ENCODE measurements at places on chromosomes 2 and 18.

GRCh38 chr2:168086851-168087250 lies 160.5 kb downstream of the STK39 start:
- no peak for DNase-seq

GRCh38 chr2:118227698-118228508 lies 139.6 kb downstream of the INSIG2 start:
- DNase-seq, result no peak

DNA sequence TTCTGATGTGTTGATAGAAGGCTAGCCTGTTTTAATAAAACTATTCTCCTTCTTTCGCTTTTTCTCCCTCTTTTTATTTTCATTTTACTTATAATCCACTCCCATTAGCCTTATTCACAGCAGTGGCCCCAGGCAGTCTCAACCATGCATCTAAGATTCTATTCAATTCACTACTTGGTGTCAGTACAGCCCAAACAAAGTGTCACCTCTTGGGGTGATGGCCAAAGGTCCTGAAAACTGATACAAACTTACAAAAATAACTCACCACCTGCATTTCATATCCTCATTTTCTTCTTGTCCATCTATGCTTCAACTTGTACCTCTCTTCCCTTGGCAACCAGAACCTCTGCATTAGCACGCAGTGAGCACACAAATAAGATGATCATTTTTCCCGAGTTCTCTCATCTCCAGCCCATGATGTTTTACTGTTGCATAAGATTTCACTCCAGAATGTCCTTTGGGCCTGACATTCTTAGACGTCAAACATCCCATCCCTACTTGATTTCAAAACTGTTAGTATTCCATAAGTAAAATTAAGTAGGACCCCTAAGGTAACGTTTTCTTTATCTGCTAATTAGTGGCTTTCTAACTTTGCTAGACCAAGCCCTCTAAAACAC lies 559.3 kb upstream of the TNP1 start:
- no peak for DNase-seq

- no peak for DNase-seq
These were observed 100.4 kb downstream of the SNTG2 start for GRCh38 chr2:1051075-1051474.

GRCh38 chr2:17199741-17200140 lies 318.5 kb downstream of the RAD51AP2 start:
- DNase-seq, result no peak

- no peak for DNase-seq
These were observed 225.3 kb downstream of the MC4R start for GRCh38 chr18:60147323-60147722.

GRCh38 chr2:14194233-14194632 lies 438.3 kb upstream of the LRATD1 start:
- no peak for DNase-seq

DNA sequence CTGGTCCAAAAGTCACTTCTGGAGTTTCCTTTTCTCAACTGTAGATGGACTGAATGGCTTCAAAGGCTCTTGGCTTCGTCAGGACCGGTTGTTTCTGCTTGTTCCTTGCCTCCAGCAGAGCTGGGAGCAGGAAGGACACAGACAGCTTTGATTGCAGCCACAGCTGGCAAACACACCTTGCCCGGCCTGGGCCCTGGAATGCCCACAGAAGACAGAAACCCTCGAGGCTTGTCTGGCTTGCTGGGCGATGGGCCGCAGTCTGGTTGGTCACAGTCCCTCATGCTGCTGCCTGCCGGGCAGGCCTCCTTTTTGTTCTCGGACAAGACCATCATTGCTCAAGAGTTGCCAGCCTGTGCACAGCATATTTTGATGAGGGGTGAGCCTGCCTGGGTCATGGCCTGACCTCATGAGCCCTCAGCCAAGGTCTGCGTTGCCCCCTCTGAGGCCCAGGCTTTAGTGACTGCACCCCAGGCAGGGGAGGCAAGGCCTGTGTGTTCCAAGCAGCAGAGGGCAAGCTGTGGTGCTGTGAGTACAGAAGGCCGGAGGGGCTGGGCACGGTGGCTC lies 37.8 kb downstream of the ATP6V1C2 start:
- DNase-seq, result no peak

DNA sequence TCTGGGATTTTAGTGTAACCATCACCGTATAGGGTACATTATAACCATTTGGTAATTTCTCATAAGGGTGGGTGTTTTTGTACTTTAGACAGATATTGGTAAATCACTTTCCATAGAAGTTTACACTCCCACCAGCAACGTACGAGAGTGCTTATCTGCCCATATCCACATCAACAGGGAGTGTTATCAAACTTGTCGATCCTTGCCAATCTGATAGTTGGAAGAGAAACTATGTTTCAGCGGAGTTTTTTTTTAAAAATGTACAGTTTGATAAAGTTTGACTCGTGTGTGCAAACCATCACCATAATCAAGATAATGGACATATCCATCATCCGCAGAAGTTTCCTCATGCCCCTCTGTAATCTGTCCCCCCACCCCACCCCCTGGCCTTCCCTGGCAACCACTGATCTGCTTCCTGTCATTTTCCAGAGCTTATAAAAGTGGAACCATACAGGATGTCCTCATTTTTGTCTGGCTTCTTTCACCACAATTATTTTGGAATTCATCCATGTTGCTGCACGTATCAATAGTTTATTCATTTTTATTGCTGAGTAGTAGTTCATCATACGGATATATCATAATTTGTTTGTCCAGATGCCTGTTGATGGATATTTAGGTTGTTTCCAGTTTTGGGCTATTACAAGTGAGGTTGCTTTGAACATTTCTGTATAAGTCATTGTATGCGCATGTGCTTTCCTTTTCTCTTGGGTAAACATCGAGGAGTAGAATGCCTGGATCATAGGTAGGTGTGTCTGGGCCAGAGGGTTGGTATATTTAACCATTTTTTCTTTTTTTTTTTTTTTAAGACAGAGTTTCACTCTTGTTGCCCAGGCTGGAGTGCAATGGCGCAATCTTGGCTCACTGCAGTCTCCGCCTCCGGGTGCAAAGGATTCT lies 18.6 kb downstream of the GLI2 start:
- DNase-seq, result no peak

All from CD14-positive monocyte (primary cell).